ENCODE measurements at places on chromosomes 5 and 9.

DNA sequence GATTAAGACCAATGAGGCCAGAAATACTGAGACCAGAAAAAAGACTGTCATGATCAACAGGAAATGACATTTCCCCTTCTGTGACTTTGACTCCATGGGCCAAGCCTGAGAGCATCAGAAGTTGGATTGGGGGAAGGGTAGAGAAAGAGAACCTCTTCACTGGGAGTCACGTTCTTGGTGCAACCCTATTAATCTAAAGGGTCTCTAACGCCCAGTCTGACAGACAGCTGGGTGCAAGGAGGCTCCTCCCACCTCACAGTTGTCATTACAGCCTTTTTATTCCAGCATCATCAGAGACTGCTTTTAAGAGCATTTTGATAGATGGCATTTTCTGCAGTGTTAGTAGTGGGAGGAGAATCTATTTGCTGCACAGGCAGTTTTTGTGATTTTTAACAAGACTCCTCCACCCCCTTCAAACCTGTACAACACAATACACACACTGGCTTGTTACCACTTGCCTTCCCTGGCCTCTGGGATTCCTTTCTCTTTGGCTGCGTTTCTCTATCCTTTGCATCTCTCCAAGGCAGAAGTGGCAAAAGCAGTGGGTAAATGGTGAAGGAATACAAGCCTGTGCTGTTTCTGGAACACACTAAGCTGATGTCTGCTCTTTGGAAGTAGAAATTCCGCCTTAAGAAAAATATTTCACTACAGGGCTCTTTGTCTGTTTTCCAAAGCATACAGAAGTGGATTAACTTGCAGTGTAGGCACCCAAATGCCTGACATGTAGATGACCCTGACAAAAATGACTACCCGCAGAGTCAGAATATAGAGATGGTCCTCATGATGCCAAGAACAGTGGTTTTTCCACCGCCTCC, 310.4 kb upstream of the ZNF608 start:
- ATAC-seq: no peak

DNA sequence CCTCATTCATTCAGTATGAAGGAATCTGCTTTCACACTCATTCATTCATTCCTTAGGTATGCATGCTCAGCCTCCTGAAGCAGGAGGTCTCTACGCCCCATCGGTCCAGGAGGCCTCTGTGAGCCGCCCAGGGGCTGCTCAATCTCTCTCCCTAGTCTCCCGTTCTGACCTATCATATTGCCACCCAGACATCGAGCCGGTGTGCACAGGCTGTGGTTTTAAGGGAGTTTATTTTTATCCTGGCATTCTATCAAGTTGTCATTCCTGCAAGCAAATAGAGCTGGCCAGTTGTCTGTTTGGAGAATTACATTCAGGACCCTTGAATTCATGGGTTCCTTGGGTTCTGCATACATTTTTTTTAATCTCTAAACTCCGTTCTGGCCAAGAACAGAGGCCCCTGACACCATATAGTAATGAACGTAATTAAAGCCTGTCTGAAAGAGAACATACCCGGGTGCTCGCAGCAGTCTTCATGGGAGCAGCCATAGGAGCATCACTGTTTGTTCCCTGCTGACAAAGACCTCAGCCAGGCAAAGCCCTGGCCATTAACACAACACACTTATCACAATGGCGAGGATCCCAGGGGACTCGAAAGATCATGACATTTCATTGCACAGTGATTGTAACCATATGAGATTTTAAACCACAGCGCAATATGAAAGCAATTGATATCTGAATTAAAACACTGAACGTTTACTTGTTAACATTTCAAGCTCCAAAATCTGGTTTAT, 80.9 kb downstream of the ADAMTS16 start:
- ATAC-seq: no peak

DNA sequence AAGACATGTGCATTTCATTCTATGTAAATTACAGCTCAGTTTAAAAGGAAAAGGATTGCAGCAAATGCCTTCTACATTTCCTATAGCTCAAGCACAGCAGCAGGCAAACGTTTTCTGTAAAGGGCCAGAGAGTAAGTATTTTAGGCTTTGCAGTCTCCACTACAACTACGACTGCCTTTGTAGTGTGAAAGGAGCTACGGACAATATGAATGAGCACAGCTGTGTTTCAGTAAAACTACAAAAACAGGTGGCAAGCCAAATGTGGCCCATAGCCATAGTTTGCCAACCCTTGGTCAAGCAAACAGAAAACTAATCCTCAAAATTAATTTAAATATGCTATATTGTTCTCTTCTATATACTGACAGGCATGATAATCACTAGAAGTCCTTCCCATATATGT, 7.2 kb downstream of the PTBP3 start:
- ATAC-seq: no peak

DNA sequence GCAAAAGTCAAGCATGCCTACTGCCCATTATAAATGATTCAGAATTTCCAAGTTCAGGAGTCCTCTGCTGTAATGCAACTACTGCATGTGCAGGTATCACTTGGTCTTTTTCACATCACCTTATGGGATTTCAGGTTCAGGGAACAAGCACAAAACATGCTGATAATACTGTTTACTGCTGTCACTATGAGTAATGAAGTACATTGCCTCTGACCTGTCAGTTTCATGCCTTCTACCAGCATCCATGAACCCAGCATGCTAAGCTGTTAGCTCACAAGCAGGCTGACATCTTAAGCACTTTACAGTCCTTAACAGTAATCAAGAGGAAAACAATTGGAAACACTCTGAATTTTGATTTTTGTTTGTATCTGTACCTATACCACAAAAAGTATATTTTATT, 743.8 kb downstream of the CDH12 start:
- no peak for ATAC-seq

GRCh38 chr5:57698086-57698485, 215.5 kb upstream of the ACTBL2 start:
- ATAC-seq: no peak

DNA sequence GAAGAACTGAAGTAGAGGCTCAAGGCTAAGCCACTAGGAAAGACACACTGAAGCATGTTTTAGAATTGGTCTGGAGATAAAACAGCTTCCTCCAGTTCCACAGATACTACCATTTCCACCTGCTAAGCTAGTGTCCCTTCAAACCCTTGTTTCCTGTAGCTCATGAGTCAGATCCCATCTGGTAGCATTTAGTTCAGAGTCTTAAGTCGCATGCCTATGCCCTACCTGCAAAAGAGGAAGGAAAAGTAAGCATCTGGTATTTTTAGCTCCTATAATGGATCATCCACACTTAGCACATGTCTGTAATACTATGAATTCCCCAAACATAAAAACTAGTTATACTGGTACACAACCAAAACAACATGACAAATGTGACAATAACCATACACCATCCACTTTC, 92.1 kb downstream of the CDKN2A start:
- ATAC-seq: no peak

DNA sequence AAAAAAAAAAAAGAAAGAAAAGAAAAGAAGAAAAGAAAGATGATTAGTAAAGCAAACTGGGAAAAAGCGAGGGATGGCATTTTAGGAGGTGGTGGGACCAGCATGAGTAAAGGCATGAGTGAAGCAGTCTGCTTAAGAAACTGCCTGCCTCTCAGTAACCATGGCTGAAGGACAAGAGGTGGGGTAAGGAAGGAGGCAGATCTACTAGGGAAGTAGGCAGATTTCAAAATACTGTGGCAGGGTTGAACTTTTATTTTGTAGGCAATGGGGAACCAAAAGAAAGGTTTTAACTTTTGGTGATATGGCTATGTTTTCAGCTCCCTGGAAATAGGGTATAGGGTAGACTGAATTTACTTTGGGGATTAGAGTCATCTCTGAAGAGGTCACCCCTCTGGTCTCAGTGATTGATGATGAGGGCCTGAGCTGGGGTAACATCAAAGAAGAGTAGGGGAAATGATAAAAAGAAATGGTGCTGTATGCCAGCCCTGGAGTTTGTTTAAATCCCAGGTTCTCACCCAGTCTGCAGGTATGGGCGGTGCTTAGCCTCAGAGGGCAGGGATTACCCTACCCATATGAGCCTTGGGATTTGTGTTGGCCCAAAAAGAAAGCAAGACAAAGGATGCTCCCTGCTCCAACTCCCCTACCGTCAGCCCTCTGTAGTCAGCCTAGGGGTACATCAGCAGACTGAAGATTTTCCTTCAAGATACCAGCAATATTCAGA, 316.2 kb downstream of the CWC27 start:
- ATAC-seq: no peak

DNA sequence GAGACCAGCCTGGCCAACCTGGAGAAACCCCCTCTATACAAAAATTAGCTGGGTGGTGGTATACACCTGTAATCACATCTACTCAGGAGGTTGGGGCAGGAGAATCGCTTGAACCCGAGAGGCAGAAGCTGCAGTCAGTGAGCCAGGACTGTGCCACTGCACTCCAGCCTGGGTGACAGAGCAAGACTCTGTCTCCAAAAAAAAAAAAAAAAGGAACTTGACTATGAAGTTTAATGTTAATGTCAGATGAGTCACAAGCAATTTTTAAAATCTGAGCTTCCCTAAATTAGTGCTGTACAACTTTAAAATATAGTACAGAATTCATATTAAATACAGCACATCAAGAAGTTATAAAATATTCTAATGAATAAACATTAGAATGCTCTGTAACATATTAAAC, 1.5 kb downstream of the MEIKIN start:
- ATAC-seq: no peak

DNA sequence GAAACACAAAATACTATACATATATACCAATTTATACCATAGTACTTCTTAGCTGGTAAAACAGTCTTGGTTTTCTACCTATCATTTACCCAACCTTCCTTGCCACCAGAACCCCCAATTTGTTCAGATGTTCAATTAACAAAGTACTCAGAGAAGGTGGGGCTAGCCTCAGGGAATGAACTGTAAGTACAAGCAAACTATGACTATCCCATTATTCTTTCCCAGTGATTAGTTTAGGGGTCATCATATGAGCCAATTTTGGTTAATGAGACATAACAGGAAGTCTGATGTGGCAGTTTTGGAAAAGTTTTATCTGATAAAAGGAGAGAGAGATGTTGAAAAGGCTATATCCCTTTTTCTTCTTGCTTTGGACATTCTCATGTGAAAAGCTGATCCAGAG, 125.8 kb downstream of the DTWD2 start:
- no peak for ATAC-seq

DNA sequence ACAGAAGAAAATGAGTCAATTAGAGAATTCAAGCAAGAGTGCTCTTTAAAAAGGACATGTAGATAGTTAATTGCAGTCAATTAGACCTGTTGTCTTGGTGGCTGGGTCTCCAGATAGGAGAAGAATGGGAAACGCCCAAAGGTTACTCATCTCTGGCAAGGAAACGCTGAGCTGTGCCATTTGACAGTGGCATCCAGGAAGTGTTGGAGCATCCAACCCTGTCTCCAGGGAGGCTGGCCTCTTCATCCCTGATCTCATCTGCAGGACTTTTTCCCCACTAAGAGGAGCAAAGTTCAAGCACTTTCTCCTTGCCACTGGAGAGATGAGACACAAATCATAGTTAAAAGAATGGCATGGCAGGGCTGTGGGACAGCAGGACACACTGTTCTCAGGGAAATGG, 111.7 kb upstream of the MSX2 start:
- ATAC-seq: no peak

GRCh38 chr5:138736293-138736692, 16.9 kb upstream of the CTNNA1 start:
- ATAC-seq: no peak

DNA sequence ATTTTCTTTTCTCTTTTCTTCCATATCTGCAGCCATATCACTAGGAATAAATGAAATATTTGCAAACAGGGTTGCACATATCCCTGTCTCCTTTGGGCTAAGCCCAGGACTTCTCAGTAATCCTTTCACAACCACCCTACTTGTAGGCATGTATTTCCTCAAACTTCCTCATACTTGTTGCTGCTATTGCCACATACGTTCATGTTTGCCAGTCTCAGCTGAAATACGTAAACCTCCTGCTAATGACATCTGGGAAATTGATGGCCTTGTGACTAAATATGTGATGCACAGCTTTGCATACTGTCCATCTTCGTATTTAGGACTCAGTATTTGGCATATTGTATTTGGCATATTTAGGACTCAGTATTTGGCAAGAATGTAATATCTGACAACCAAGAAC, 224.6 kb downstream of the PLK2 start:
- no peak for ATAC-seq

DNA sequence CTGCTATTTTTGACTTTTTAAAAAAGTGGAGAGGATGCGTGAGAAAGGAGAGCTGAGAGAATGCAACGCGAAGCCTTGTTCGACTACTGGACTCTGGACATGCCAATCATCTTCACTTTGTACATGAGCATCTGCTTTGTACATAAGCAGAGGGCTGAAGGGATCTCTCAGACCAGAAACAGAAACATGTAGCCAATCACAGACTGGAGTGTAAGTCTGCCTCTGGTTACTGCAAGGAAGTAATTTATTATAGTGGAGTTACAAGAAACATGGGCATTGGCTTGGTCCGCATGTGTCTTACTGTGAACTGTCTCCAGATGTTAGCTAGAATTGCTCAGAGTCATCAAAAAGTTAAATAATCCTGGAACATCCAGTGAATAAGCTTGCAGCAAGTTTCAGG, 190.0 kb upstream of the GRAMD2B start:
- ATAC-seq: no peak

DNA sequence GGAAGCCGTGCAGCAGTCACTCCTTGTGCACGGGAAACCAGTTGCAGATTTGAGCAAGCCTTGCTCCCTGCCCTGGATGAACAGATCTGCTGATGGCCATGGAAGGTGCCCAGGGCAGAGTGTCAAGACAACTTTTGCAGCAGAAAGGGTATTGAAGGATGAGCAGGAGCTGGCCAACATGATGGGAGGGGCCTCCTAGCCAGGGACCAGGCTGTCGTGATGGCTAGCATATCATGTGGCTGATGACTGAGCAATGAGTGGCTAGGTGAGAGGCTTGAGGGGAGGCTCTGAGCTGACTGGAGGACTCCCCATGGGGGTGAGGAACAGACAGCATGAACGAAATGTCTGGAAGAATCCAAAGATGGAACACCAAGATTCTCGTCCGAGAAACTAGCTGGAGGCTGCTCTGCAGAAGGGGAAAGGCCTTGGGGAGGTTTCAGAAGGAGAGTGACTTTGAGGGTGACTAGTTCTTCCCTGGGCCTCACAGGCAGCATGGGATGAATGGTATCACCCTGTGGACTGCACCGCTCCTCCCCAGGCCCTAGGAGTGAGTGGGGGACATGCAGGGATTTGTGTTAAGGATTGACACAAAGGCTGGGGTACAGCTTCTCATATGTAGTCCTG, 18.5 kb downstream of the PPARGC1B start:
- ATAC-seq: no peak

GRCh38 chr9:112726428-112726827, 8.5 kb upstream of the INIP start:
- no peak for ATAC-seq
